Stimulated activated CD8-positive, alpha-beta memory T cell treated with anti-CD3 and anti-CD28 coated beads, Interleukin-15, amount 100 ng/mL, for 24 hours (primary cell): ENCODE measurements at places on chromosomes 2 and 18.

DNA sequence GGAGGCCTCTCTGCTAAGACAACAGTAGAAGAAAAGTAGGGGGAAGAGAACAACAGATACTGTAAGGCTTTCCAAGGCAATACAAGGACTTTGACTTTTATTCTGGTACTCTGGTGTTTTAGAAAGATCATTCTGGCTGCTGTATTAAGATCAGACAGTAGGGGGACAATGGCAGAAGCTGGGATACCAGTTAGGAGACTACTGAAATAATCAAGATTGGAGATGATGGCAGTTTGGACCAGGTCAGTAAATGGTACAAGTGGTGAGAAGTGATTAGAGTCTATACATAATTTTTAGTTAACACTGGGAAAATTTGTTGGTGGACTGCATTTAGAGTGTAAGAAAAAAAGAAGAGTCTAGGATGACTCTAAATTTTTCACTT, 139.7 kb downstream of the ROCK1 start:
- DNase-seq: no peak

DNA sequence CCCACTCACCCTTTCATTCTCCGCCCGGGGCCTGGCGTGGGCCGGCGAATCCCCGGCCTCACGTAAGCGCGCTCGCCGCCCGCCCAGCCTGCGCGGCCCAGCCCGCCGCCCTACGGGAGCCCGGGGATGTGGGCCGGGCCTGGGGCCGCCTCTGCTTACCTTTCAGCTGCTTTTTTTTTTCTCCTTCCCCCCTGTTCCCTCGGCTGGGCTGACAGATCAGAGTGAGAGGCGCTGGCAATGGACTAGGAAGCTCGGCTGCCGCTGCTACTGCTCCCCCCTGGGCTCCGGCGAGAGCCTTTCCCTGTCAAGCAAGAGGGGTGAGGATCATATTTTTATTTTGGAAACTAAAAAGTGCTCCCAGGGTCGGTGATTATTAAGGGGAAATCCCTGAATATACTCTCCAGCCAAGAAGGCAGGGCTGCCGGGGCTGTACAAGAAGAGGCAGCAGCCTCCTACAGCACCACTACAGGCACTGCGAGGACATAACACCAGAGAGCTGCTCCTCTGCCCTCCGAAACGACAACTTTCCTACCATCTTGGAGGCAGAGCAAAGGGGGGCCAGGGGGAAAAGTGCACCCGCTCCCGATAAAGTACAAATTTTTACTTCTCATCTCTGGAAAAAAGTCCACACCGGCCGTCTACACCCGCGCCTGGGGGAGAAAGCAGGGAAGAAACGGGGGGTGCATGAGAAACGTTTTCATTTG, at the start of gene INO80D:
Gene INO80D (minus strand): TSS at position 433 of the 704 bp plus-strand sequence. CDS start 23,158 bp downstream, outside the sequence.
- peak; percentile 34 for DNase-seq

DNA sequence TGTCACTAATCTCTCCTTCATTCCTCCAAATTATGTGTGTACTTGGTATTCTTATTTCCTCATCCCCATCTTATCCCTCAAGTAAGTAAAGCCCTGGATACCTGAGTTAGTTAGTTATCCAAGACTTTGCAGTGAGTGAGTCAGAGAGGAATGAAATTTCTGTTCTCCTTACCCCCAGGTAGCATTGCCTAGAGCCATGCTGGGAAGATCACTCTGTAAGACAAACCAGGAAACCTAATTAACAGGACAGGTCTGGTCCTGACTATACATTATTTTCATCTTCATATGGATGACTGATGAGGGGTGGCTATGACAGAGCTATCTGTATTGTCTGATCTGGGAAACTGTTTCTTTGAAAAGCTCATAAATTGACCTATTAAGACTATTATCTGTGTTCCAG, 55.0 kb upstream of the ITGA6 start:
- no peak for DNase-seq

DNA sequence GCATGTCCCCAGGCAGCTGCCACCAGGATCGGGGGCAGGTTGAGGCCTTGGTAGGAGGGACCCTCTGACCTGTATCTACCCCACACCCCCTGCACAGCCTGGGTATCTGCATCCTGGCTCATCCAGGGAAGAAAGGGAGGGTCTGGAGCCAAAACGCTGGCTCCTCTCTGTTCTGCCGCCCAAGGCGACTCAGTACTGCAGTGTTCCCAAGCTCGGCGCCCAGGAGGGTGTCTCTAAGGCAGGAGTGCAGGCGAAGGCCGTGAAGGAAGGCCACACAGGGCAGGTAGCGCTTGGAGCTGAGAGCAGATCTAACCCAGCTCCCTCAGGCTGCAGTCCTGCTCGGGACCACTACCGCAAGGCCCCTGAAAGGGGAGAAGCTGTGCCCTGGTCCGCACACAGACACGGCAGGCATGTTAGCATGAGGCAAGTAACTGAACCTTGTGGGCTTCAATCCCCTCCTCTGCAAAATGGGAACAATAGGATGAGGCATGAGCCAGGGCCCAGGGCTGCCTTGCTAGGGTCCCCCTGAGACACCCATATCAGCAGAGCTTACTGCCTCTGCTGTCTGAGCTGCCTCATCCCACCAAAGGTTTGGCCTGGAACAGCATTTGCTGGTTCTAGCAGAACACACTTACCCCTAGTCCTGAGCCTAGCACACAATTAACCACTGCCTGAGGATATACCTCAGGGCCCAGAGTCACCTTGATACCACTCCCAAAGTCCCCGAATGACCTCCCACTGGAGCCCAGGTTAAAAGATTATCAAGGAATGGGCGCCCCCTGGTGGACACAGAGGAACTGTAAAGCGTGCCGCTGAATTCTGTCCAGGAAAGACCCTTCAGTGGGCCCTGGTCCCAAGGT, 6.5 kb downstream of the PTMA start:
- peak; percentile 84 for DNase-seq

DNA sequence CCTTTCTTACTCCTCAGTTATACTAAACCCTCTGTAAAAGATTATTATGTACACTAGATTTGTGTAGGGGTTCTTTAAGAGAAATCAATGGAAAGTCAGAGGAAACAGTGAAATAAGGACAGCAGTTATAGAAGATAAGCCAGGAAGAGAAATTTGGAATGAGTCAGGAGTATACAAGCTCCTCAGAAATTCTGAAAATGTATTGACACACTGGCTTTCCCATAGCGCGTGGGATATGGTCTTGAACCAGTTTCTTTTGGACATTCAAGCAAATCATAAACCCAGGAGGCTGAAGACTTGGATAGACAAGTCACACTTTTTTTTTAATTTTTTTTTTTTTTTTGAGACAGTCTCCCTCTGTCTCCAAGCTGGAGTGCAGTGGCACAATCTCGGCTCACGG, 316.1 kb upstream of the MMADHC start:
- DNase-seq: no peak

GRCh38 chr18:60069145-60069544, 169.3 kb downstream of the PMAIP1 start:
- no peak for DNase-seq

GRCh38 chr2:232984451-232985207, 28.4 kb downstream of the NGEF start:
- no peak for DNase-seq

DNA sequence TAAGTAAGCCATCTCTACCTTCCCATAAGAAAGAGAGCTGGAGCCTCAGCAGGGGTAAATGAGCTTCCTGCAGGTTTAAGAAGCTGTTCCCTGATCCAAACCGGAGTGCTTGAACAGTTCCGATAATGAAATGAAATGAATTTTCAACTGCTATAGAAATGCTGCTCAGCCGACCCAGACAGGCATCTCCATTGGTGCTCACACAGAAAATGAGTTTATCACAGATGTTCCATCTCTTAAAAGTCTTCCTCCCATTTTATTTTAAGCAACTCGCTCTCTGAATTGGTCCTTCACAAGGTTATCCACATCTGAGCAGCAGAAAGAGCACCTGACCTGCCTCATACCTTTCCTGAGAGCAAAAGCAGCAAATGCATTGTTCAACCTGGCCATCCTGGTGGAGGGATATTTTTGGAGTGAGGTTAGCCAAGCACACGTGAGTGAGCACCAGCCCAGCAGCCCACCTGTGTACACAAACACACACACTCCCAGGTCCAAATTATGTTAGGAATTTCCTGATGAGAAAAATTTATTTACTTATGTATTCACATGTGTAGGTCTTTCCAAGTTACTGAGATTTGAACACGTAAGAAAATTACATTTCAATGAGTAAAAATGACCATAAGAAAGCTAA, 42.2 kb upstream of the CCDC68 start:
- no peak for DNase-seq

GRCh38 chr2:173831312-173832229, 133.6 kb downstream of the SP3 start:
- no peak for DNase-seq

GRCh38 chr18:47323158-47323557, 71.7 kb upstream of the SKOR2 start:
- DNase-seq: no peak

GRCh38 chr2:156455361-156455975, 19.3 kb downstream of the GPD2 start:
- no peak for DNase-seq

DNA sequence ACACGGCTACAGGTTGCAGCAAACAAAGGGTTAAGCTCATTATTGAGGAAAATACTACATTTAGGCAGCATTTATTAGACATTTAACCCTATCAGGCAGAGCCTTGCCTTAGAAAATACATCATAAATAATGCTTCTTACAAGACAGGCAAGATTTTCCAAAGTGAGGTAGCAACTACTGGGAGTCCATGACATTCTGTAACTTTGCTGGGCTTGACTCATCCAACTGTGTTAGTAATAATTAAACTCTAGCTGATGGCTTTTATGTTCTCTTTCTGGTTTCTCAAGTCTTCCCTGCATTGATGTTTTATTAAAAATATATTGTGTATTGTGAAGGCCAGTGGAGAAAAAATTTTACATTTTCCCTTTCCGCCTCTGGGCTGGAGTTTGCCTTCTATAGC, 291.3 kb downstream of the AFF3 start:
- no peak for DNase-seq

DNA sequence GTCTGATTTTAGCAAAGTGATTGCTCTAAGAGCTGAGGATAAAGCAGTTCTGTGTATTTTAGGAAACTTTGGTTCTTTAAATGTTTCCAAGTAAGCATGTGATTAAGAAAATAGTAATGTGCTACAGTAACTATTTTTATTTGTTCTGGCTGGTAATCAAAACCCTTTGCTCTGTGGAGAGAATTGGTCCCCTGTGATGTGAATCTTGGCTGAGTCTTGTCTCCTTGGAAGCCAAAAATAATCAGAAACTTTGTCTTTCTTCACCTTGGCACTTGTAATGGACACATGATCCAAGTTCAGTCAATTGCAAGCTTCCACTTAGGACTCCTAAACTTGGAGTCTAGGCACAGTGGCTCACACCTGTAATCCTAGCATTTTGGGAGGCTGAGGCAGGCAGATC, 422.7 kb upstream of the CDH20 start:
- no peak for DNase-seq

GRCh38 chr2:173966274-173967098, 1.3 kb upstream of the SP3 start:
- DNase-seq: no peak

- DNase-seq: no peak
Measured at GRCh38 chr2:156897548-156897947, 360.0 kb upstream of the GALNT5 start.

GRCh38 chr2:234491897-234492296, 5.0 kb downstream of the ARL4C start:
- DNase-seq: no peak

GRCh38 chr18:5444269-5444668, 99.5 kb downstream of the EPB41L3 start:
- no peak for DNase-seq

DNA sequence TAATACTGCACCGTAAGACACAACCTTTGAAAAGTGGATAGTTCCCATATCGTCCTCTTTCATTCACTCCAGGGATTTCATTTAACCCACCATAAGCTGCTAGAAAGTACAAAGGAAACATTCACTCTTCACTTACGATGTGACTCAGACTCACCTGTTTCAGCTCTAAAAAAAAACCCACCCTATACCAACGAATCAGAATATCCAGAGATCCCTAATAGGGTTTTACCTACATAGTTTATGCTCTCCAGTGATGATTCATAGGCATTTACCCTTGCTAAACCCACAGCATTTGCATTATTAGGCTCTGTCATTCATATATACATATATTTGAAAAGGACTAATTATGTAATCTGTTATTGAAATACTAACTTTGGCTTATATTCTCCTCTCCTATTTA, 60.2 kb downstream of the PRPF40A start:
- no peak for DNase-seq

DNA sequence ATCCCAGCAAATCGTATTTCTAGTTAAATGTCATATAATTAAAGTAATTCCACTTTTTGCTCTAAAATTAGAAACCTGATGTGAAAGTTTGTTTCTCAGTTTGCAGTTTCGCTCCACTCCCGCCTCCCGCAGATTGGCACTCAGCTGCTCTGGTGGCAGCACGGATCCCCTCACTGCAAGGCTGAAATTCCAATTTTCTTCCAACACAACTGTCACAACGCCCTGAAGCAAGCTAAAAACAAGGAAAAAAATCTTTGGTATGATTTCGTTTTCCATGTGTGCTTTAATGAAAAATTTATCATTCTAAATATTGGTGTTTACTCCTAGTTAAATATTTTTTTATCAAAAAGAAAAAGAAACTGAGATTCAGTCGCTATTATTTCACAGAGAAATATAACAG, 38.5 kb downstream of the FTCDNL1 start:
- DNase-seq: no peak

- no peak for DNase-seq
Measured at GRCh38 chr2:134778372-134778771, 59.6 kb upstream of the TMEM163 start.

DNA sequence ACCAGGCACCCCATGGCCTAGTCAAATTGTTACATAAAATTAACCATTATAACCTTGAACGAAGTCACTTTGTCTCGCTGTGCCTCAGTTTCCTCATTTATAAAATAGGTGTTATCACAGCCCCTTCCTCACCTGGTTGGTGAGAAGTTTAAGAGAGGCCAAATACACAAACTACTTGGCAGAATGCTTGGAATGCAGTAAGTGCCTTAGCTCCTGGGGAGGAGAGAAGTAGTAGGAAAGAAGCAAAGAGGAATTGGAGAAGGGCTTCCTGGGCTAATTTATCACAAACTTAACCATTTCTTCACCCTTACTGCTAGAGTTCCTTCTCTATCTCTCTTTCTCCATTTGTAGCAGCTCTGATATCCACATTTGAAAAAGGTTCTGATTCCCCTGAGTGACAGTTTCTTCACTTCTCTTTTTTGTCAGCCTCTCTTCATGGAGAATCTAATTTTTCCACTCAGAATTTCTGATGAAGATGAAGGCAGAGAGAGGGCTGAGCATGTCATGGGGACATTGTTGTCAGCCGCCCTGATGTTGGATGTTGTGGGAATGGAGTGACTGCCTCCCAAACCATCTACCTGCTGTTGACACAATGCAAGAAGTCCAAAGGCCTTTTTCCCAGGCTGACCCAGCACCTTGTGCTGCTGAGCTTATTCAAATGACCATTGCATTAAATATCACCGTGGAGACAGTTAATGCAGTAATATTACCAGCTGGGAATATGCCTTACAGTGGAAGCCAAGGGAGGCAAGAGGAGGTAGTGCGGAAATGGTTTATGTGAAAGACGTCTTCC, 60.4 kb downstream of the BOD1L2 start:
- DNase-seq: no peak

DNA sequence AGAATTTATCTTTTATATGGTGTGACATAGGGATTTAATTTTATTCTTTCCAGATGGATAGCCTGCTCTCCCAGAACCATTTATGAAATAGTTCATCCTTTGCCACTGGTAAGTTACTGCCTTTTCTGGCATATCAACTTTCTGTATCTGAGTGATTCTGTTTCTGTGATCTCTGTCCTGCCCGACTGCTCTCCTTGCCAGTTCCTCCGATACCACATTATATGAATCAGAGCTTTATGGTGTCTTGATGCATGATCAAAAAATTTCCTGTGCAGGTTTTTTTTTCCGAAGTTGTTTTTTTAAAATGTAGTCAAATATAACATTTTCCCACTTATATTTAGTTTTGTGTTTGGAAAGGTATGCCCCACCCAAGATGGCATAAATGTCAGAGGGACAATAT, 242.5 kb downstream of the CYP26B1 start:
- DNase-seq: no peak
